Bronchus fibroblast of lung (primary cell): ENCODE measurements at places on chromosomes 3 and 15. TPM values are rescaled to one million over a fixed set of nuclear protein-coding genes. Genes with fewer than 3 reads are reported as not detected.

The CERS3 gene
- not detected in 2 replicates for total RNA-seq

The AZI2 gene
- total RNA-seq = 48.6 and 77.7 TPM in 2 replicates

The GOLGA6B gene
- not detected in 2 replicates for total RNA-seq

The TMEM45A gene
- 10.6 and 13.2 TPM in 2 replicates for total RNA-seq

The DALRD3 gene
- total RNA-seq = 59.5 and 60.0 TPM in 2 replicates

The GOLGA8M gene
- not detected in 2 replicates for total RNA-seq

The EIF5A2 gene
- total RNA-seq = 6.7 and 10.1 TPM in 2 replicates

The STRIT1 gene
- total RNA-seq = not detected in 2 replicates

The TMA7 gene
- 317 and 443 TPM in 2 replicates for total RNA-seq

The CCR1 gene
- not detected in 2 replicates for total RNA-seq

The GOLGA6L7 gene
- total RNA-seq = not detected in 2 replicates

The GOLGA8J gene
- total RNA-seq = not detected in 2 replicates

The GPR160 gene
- 0.15 and 0.17 TPM in 2 replicates for total RNA-seq

The RBP2 gene
- total RNA-seq = not detected in 2 replicates

The SAMD7 gene
- not detected in 2 replicates for total RNA-seq

The NAALADL2 gene
- 1.0 and 3.4 TPM in 2 replicates for total RNA-seq

The UBR1 gene
- total RNA-seq = 13.1 and 17.8 TPM in 2 replicates

The RYR3 gene
- not detected in 2 replicates for total RNA-seq

The CSPG4 gene
- 72.4 and 79.4 TPM in 2 replicates for total RNA-seq

The FRMD4B gene
- total RNA-seq = 0.67 and 0.89 TPM in 2 replicates

The RHOV gene
- total RNA-seq = not detected in 2 replicates

The MST1R gene
- 0.45 and 0.50 TPM in 2 replicates for total RNA-seq

The CYP19A1 gene
- total RNA-seq = 0.30 TPM in 1 of 2 replicates, not detected in the other

The EFCAB12 gene
- total RNA-seq = 0.15 and 0.17 TPM in 2 replicates

The MEF2A gene
- total RNA-seq = 11.6 and 17.7 TPM in 2 replicates

The ZBTB20 gene
- 4.0 and 4.9 TPM in 2 replicates for total RNA-seq

The PHLDB2 gene
- total RNA-seq = 18.0 and 25.1 TPM in 2 replicates

The AGTR1 gene
- 2.7 and 2.8 TPM in 2 replicates for total RNA-seq

The CHRD gene
- 0.17 and 0.30 TPM in 2 replicates for total RNA-seq

The NECTIN3 gene
- total RNA-seq = 32.4 and 34.6 TPM in 2 replicates

The DNAH12 gene
- total RNA-seq = under 0.01 TPM in 1 of 2 replicates, not detected in the other

The SCAANT1 gene
- not detected in 2 replicates for total RNA-seq

The PRR20G gene
- not detected in 2 replicates for total RNA-seq

The C3orf70 gene
- total RNA-seq = 0.50 and 0.74 TPM in 2 replicates

The CEP70 gene
- total RNA-seq = 13.4 and 15.0 TPM in 2 replicates

The RTP4 gene
- not detected in 2 replicates for total RNA-seq

The RASL12 gene
- 8.5 and 10.4 TPM in 2 replicates for total RNA-seq

The GOLGA6A gene
- total RNA-seq = not detected in 2 replicates

The TGM4 gene
- total RNA-seq = 0.15 and 0.17 TPM in 2 replicates

The CPOX gene
- 24.5 and 28.7 TPM in 2 replicates for total RNA-seq

The KY gene
- total RNA-seq = not detected in 2 replicates

The TRPM1 gene
- total RNA-seq = not detected in 2 replicates

The LDHAL6B gene
- total RNA-seq = not detected in 2 replicates

The P3H2 gene
- 6.4 and 7.3 TPM in 2 replicates for total RNA-seq

The SPINK8 gene
- total RNA-seq = not detected in 2 replicates

The ZIC4 gene
- not detected in 2 replicates for total RNA-seq

The CD200R1L gene
- not detected in 2 replicates for total RNA-seq

The CLDN18 gene
- not detected in 2 replicates for total RNA-seq

The FRMD5 gene
- total RNA-seq = 0.84 and 0.89 TPM in 2 replicates

The A4GNT gene
- not detected in 2 replicates for total RNA-seq

The ETFA gene
- 75.5 and 85.6 TPM in 2 replicates for total RNA-seq

The FSIP1 gene
- total RNA-seq = 0.15 and 0.17 TPM in 2 replicates

The VGLL3 gene
- 15.8 and 32.8 TPM in 2 replicates for total RNA-seq

The TM4SF1 gene
- total RNA-seq = 155 and 173 TPM in 2 replicates

The TFG gene
- total RNA-seq = 127 and 135 TPM in 2 replicates

The HTR3E gene
- total RNA-seq = not detected in 2 replicates
